ENCODE measurements at places on chromosomes 6 and 20.

DNA sequence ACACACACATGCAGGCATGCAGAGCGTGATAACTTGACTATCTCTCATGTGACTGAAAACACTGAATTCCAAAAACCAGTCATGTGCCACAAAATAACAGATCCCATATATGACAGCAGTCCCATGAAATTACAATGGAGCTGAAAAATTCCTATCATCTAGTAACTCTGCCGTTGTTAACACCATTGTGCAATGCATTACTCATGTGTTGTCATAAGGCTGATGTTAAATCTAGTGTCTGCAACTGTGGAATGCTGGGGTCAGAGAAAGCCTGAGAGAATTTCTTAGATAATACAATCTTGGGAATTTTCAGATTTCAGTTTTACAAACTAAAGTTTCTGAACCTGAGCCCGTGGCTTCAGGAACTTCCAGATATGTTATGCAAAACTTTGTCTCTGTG, 70.2 kb downstream of the LYRM4 start:
- DNase-seq: no peak

DNA sequence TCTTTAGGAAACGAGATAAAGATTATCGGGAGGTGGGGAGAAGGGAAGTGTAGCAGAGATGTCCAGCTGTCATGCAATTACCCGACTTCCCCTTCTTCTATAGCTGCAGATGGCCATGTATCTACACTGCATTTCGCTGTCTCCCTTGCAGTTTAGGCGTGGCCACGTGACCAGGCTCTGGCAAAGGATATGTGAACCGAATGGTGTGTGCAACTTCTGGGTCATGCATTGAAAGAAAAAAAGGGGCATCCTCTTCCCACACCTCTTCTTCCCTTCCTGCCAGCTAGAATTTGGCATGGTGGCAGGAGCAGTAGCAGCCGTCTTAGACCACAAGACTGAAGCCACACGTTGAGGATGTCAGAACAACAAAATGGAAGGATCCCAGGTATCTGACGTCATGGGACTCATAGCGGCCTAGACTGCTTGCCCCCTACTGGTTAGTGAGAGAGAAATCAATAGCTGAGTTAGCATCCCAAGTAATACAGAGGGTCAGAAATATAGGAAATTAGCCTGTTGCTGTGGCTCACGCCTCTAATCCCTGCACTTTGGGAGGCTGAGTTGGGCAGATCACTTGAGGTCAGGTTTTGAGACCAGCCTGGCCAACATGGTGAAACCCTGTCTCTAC, 32.8 kb downstream of the TCF15 start:
- no peak for DNase-seq

- no peak for DNase-seq
These were observed 63.6 kb upstream of the SIRPA start for GRCh38 chr20:1831606-1832005.

GRCh38 chr20:56004611-56005388, 519 bp downstream of the CBLN4 start:
- no peak for DNase-seq
